ENCODE measurements at places on chromosomes 4 and X.

GRCh38 chrX:10107483-10107882 lies 49.3 kb upstream of the CLCN4 start:
- DNase-seq, result no peak

DNA sequence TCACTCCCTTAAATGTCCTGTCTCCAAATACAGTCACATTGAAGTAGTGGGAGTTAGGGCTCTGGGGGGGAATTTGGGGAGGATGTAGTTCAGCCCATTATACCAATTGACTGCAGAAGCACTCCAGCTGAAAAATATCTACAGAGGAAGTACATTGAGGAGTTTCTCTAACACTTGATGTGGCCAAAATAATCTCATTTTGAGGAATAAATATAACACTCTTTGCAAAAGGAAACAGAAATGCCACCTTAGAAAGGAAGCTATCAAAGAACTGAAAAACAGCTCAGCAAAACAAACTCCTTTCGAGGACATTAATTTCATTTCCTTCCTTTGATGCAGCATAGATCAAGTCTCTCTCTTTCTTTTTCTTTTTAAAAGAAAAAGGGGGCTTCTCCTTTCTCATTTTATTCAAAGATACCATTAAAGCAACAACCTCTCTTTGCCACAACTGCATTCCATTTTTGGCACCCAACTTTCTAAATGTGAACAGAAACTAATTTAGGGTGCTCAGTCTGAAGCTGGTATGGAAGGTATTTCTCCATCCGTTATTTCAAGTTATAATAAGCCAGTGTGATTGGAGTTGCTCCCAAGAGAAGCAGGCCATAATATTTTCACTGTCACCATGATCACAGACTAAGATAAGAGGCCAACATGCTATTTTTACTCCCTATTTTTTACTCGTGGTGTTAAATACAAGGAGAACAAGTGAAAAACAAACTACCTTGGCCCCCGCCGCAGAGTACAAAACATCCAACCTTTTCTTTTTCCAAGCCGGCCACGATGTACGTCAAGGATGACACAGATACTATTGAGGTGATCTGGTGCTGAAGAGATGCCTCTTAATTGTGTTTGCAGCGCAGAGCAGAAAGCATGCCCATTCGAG lies 230.4 kb upstream of the GATB start:
- DNase-seq, result no peak

- no peak for DNase-seq
Measured at GRCh38 chr4:108454227-108454626, 166.1 kb upstream of the RPL34 start.

DNA sequence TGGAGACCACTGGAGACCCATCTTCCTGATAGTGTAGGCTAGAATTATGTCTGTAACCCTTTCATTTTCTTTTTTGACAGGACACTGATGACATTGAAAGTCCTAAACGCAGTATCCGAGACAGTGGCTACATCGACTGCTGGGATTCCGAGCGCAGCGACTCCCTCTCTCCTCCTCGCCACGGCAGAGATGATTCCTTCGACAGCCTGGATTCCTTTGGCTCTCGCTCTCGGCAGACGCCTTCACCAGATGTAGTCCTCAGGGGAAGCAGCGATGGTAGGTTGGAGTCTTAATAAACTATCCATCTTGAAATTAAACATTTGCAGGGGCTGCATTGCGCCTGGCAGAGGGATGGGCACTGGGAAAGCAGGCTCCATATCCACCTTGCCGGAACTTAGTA lies 75.4 kb downstream of the LIMCH1 start:
- no peak for DNase-seq

- DNase-seq, result no peak
Measured at GRCh38 chrX:145817331-145818185, at the start of gene SLITRK2. Gene SLITRK2, plus strand, starts transcription at chrX:145817829. Its CDS starts 4,597 bp downstream, at chrX:145822426.

DNA sequence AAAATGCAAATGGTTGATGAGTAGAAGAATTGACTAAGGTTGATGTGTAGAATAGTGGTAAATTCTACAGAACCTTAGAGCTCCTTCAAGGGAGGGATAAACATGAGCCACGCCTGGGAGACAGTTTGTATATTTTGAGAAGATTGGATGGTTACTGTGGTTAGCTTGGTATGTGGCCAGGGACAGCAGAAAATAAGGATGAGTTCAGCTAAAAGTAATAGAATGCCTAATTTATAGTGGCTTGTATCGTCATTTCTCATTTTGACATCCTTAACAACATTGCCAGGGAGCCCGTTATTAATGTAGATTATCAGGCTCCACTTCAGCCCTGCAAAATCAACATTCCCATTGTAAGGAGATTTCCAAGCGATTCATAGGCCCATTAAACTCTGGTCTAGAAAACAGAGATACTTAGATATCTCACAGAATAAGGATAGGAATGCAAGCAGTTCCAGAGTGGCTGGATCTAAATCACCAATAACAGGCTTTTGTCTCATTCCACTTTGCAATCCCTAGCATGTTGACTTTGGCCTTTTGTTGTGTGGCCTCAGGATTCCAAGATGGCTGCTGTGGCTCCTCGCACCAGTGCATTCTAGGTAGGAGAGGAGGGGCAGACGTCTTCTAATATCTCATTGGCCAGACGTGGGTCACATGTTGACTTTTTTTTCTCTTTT lies 6.4 kb upstream of the PTTG2 start:
- no peak for DNase-seq

DNA sequence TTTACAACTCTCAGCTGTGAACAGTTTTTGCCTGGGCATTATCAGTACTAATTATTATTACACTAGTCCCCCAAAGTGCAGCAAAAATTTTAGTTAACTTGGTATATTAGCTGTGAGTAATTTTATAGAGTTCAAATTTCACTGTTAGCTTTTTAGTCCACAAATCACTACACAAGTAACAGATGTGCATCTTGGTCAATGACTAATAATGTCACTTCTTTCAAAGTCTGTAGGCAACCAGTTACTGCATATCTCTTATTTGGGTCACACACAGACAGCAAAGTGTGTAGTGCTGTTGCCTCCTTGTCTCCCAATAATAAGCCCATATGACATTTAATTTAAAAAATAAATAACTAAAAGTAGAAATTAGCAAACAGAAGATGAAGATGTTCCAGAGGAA lies 159.9 kb downstream of the SCFD2 start:
- DNase-seq, result no peak

- DNase-seq, result no peak
Measured at GRCh38 chr4:122541996-122542395, 78.9 kb downstream of the IL21 start.

DNA sequence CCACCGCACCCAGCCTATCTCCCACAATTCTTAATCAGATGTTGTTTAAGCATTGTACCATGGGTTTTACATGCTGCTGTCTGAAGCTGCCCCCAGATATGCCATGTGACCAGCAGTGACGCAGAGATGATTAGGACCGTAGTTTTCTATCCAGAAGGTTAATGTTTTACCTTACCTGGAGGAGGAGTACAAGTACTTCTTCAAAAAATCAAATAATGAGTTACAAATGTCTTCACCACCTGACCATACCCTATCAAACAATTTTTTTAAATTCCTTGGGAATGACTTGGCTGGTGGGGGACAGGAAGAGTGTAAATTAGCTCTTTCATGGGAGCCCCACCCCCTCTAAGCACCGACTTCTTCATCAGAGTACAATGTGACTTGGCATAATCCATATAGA lies 16.2 kb upstream of the SGMS2 start:
- DNase-seq, result no peak

DNA sequence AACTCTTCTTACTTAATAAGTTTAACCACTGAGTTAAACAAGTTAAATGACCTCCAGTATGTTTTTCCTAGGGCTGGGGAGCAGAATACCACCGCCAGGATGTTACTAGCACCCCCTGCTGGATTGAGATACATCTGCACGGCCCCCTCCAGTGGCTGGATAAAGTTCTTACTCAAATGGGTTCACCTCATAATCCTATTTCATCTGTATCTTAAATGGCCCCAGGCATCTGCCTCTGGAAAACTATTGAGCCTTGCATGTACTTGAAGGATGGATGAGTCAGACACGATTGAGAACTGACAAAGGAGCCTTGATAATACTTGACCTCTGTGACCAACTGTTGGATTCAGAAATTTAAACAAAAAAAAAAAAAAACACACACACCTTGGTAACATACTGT lies 61.5 kb upstream of the MMAA start:
- no peak for DNase-seq

DNA sequence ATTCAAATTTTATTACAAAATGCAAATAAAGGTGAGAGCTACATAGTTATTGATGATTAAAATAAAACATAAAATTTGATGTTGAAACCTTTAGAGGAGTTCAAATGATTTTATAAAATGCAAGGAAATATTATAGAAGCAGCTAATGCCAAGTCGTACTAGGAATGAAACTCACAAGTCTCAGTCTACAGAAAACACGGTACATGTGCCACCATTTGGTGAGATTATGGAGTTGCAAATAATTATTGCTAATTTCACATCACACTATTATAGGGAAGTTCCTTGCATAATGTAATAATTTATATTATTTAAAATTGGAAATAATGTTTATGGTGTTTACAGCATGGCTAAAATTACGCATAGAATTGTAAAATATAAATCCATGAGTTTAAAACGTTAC lies 1601.7 kb upstream of the TENM3 start:
- DNase-seq, result no peak

- no peak for DNase-seq
Measured at GRCh38 chrX:10326578-10326977, 169.8 kb downstream of the CLCN4 start.

GRCh38 chrX:28189011-28189410 lies 207.8 kb upstream of the DCAF8L1 start:
- no peak for DNase-seq

DNA sequence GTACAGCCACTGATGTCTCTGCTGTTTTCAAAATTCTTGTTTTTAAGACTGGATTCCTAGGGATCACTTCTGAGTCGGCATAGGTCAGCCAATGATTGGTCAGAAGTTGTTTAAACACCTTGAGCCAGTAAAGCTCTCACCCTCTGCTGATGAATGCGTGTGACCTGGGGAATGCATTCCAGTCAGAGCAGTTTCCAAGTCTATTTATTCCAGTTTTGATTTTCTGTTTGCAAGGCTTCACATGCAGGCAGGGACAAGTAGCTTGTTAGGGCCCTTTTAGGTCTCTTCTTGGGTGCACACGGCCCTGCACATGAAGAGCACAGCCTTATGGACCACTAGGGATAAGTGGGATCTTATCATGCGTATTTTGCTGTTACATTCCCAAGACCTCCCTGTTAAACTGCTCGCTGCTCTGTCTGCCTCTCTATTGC lies 47.0 kb downstream of the KLHL15 start:
- DNase-seq, result no peak

- DNase-seq, result no peak
Measured at GRCh38 chr4:153799694-153800074, 10.8 kb upstream of the SFRP2 start.

Data from vagina (tissue), 2 donors.